ENCODE measurements at places on chromosomes 2 and 18.

- DNase-seq: no peak
These were observed 281.5 kb downstream of the AFF3 start for GRCh38 chr2:99860720-99861375.

GRCh38 chr2:216372761-216373291, 543 bp upstream of the MARCHF4 start:
- DNase-seq: no peak

GRCh38 chr2:13542642-13543041, 825.9 kb downstream of the TRIB2 start:
- DNase-seq: no peak

DNA sequence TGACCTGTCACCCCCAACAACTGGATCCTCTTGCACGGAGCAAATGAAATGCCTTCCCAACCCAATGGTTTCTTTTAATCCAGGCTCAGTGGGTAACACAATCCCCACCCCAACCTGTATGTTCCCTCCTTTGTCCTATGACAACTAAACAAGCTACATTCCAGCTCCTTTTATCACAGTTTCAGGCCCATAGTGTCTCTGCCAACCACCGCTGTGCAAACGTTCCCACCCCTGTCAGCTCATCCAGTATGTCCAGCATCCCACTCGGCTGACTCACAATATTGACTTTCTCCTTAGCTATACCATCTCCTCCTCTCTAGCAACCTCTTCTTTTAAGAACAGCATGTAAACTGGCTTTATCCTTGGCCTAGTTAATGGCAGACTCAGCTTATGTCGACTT, 117.9 kb upstream of the PPP1CB start:
- no peak for DNase-seq

DNA sequence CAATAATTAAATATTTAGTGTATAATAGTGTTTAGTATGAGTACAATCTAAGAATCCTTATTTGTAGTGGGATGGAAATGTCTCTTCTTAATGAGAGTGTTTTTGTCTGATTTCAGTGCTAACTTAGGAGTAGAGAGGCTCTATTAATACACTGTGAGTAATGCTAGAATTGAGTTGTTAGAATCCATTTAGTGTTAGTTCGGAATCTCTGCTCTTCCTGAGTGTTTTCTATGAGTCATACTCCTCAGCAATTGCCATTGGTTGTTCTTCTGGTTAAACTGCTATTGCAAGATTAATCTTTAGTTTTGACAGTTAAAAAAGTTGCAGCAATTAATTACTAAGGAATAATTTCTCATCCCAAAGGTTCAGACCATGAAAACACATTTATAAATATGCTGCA, 828.6 kb upstream of the POU3F3 start:
- DNase-seq: no peak

DNA sequence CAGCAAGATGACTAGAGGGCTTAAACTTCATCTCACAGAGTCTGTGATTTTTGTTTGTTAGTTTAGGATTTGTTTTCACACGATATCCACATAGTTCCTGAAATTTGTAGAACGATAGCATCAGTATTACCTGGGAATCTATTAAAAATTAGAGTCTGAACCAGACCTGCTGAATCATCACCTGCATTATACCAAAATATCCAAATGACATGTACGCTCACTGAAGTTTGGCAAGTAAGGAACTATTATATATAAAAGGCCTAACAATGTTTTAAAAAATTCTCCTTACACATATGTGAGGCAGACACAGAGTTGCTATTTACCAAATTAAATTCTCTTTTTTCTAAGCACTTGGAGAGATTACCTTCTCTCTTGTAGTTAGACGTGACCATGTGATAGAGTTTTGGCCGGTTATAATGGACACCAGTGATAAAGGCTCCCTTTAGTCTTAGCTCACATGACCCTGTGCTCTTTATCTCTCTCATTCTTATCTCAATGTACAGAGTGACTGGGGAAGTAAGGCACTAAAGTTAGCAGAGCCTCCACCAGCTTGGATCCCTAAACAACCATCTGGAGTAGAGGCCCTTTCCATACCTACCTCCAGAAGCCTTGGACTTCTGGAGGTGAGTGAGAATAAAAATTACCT, 363.1 kb downstream of the DSC3 start:
- no peak for DNase-seq
